Psoas muscle (tissue), 8 donors: ENCODE measurements at places on chromosomes 2 and 18.

GRCh38 chr2:18209934-18210639, 331.6 kb downstream of the KCNS3 start:
- DNase-seq, result no peak

- DNase-seq, result no peak
These were observed 47.4 kb downstream of the ZBTB7C start for GRCh38 chr18:48361801-48362200.

- DNase-seq, result no peak
These were observed 971 bp downstream of the ZNF385B start for GRCh38 chr2:179860255-179861026.

GRCh38 chr2:98518101-98518500, 73.4 kb downstream of the INPP4A start:
- no peak for DNase-seq

- no peak for DNase-seq
These were observed 33.1 kb upstream of the EN1 start for GRCh38 chr2:118880501-118880900.

DNA sequence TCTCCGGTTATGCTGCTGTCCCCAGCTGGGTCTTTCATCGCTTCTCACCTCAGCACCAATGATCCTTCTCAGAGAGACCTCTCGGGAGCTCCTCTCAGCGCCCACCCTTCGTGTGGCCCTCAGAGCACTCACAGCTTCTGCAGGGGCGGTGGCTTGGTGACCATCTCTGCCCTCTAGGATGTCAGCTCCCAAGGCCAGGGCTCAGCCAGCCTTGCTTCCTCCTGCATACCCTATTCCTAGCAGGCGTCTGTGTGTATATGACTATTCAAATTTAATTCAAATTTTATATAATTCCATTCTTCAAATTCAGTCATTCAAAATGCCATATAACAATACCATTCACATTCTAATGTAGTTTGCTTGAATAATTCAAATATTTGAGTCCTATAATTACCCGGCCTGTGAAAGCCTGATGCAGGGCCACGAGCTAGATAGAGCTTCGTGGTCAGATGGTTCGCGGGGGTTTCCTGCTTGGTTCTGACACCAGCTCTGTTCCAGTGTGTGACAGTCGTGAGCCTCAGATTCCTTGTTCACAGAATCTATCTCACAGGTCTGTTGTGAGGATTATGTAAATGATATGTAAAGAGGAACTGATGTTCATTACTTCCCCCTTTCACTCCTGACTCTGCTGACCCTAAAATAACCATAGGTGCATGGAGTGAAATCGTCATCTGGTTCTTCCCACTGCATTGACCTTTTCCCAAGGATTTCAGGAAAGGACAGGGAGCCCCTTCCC, 94.0 kb upstream of the CNGA3 start:
- DNase-seq, result no peak

- DNase-seq, result no peak
These were observed 126.9 kb downstream of the KCNS3 start for GRCh38 chr2:18005411-18005810.

- DNase-seq, result peak; percentile 59
These were observed 9.2 kb downstream of the PTMA start for GRCh38 chr2:231717281-231718171.

DNA sequence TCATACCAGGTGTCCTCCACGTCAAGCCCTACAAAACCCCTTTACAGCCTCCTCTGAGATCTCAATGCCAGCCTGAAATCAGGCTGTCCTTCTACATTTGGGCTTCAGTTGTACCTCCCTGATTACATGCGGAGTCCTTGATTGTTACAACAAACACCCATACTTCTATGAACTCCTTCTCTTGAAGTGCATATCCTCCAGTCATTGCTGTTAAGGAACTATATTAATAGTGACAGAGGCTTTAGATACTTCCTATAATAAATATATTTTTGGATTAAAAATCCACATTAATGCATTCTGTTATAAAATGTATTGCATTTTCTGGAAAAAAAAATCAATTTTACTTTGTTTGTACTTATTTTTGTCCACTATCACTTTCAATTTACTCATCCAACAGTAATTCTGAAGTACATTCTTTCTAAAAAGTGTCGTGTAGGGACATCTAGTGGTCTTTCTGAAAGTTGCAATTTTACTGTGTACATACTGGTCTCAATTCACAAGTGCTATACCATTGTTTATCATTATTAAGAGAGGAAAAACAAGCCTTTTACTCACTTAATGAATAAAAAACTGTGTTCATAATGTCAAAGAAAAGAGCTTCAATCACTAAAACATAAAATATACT, 316.4 kb downstream of the DSEL start:
- no peak for DNase-seq

GRCh38 chr2:134917360-134917865, 1.2 kb upstream of the CCNT2 start:
- DNase-seq, result peak; percentile 17

GRCh38 chr2:111634995-111635538, 248.9 kb downstream of the ANAPC1 start:
- no peak for DNase-seq
